ENCODE measurements at places on chromosomes 3 and 15. TPM values are rescaled to one million over a fixed set of nuclear protein-coding genes. Genes with fewer than 3 reads are reported as not detected.

The TRIM42 gene
- not detected for polyA plus RNA-seq

The VIPR1 gene
- polyA plus RNA-seq, result 5.0 TPM

The HRG gene
- not detected for polyA plus RNA-seq

The SAMMSON gene
- polyA plus RNA-seq, result not detected

The CPEB1 gene
- 1.3 TPM for polyA plus RNA-seq

The ATR gene
- polyA plus RNA-seq, result 26.1 TPM

The IL17RB gene
- polyA plus RNA-seq, result 2.2 TPM

The TAGLN3 gene
- 568 TPM for polyA plus RNA-seq

The CAND2 gene
- polyA plus RNA-seq, result 21.8 TPM

The SLC15A2 gene
- polyA plus RNA-seq, result 1.6 TPM

The ATP2C1 gene
- 145 TPM for polyA plus RNA-seq

The RYK gene
- polyA plus RNA-seq, result 67.7 TPM

The TMEM108 gene
- 2.9 TPM for polyA plus RNA-seq

The PRSS50 gene
- polyA plus RNA-seq, result not detected

The CYP1A2 gene
- polyA plus RNA-seq, result not detected

The AGTR1 gene
- polyA plus RNA-seq, result 1.3 TPM

The PARP9 gene
- polyA plus RNA-seq, result not detected

The SOX2 gene
- polyA plus RNA-seq, result 7.2 TPM

The TUSC7 gene
- polyA plus RNA-seq, result not detected

The SLCO2A1 gene
- not detected for polyA plus RNA-seq

The SLC2A2 gene
- not detected for polyA plus RNA-seq

The RETNLB gene
- polyA plus RNA-seq, result not detected

The UBP1 gene
- polyA plus RNA-seq, result 59.6 TPM

The DLL4 gene
- polyA plus RNA-seq, result 2.2 TPM

The FBLN2 gene
- 0.30 TPM for polyA plus RNA-seq

The RASSF1 gene
- 54.0 TPM for polyA plus RNA-seq

The SLC28A1 gene
- not detected for polyA plus RNA-seq

The TTC21A gene
- 9.4 TPM for polyA plus RNA-seq

The GOLGA8N gene
- 0.61 TPM for polyA plus RNA-seq

The PPP1R14D gene
- not detected for polyA plus RNA-seq

The SOX14 gene
- not detected for polyA plus RNA-seq

The KNG1 gene
- not detected for polyA plus RNA-seq

The HLTF gene
- polyA plus RNA-seq, result 164 TPM

The CHRNA7 gene
- polyA plus RNA-seq, result 3.1 TPM

The CPN2 gene
- not detected for polyA plus RNA-seq

The CDHR4 gene
- not detected for polyA plus RNA-seq

The SUCNR1 gene
- not detected for polyA plus RNA-seq

The COL6A5 gene
- not detected for polyA plus RNA-seq

The GOLGA8Q gene
- polyA plus RNA-seq, result not detected

Measured in neural cell (in vitro differentiated cells).